ENCODE measurements at places on chromosomes 5 and 9. TPM values are rescaled to one million over a fixed set of nuclear protein-coding genes. Genes with fewer than 3 reads are reported as not detected.

DNA sequence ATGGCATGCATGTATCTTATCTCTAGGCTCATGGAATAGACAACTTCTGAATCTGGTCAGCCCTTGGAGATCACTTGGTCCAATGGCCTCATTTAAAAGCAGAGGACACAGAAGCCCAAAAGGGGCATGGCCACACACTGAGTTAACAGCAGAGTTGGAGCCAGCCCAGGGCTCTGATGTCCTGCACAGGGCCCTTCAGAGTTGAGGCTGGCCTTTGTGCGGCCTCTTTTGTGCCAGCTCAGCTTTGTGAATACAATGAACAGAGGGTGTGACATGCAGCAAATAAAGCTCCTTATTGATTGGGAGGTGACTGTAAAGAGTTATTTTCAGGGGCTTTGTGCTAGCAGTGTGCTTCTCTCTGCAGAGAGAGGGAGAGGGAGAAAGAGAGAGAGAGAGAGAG is 150.1 kb upstream of the STK32A start:
- H3K27me3 ChIP-seq = no peaks in the 10 kb centered on the region
- H3K4me3 ChIP-seq = no peak overlapping the region
- DNase-seq = no peak
- H3K4me1 ChIP-seq = no peaks in the 10 kb centered on the region
- H3K27ac ChIP-seq = no peak overlapping the region

DNA sequence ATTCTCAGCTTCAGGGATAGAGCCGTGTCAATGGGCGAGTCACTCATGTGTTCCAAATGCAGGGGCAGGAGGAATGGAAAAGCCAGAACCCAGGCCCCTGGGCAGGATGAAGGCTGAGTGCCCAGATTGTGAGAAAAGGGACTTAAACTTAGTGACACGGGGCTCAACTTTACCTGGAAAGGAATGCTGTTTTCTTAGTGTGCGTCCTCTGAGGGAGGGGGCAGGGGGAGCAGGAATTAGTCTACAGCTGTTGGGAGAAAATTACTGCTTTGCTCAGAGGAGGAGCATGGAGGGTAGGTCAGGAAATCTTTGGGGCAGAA is 14.6 kb downstream of the HK3 start:
- no peaks in the 10 kb centered on the region for H3K36me3 ChIP-seq
- no peaks in the 10 kb centered on the region for H3K27me3 ChIP-seq
- DNase-seq = no peak

Gene ADAMTS6
- total RNA-seq = 0.05 TPM

Gene PHPT1
- total RNA-seq = 154 TPM

Gene ANKRD20A1
- not detected for total RNA-seq
